ENCODE measurements at places on chromosomes 2 and 18.

GRCh38 chr2:147610496-147611040 is 234.3 kb upstream of the ACVR2A start:
- no peak for DNase-seq

DNA sequence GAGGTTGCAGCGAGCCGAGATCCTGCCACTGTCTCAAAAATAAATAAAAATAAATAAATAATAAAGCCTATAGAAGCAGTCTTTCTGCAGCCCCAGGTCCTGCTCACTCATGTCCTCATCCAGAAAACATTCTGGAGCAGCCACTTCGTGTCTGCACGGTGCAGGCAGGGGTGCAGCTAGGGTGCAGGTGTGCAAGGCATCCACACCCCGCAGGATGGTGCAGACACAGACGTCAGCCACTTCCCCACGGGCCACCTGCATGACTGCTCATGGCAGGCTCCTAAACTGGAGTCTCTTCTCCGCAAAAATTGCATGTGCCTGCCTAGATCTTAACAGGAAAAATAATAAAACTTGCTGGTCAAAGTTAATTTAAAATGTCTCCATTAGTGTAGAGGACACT is 80.2 kb upstream of the SNTG2 start:
- DNase-seq = no peak

DNA sequence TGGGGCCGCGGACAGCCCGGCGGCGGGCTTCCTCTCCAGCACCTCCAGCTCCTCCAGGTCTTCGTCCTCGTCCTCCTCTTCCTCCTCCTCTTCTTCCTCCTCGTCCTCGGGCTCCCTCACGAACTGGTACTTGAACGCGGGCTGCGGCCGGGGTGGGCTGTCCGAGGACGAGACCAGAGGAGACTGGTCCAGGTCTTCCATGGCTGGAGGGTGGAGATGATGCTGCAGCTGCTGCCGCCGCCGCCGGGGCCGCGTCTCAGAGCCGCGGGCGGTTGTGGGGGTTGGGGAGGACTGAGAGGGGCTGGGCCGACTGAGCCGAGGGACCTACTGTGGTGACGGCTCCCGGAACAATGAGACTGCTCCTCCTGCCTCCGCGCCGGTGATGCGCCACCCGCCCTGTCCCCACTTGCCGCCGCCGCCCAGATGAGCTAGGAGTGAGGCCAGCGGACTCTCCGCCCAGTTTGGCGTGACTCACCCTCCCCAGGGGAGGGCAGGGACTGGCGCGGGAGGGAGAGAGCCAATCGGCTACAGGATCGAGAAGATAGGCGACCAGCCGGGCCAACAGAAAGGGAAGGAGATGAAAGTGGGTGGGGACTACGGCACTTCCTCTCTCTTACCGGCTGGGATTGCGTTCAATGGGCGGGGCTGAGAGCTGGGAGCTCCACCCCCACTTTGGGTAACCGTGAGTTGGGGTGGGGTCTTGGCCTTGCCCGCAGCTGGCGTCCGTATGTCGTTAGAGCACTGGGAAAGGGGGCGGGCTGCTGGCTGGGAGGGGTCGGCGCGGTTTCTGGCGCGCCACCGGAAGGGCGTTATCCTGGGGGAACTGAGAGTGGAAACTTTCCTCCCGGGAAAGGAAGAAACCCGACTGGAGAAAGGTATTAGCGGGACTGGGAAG is at the start of gene RTN4:
TSS of gene RTN4 (minus strand) at position 352 of the 895 bp plus-strand sequence. CDS start at position 201, 151 bp downstream.
- DNase-seq = peak; percentile 89

- DNase-seq = no peak
Observed at GRCh38 chr2:66478731-66479316, 43.9 kb downstream of the MEIS1 start.

DNA sequence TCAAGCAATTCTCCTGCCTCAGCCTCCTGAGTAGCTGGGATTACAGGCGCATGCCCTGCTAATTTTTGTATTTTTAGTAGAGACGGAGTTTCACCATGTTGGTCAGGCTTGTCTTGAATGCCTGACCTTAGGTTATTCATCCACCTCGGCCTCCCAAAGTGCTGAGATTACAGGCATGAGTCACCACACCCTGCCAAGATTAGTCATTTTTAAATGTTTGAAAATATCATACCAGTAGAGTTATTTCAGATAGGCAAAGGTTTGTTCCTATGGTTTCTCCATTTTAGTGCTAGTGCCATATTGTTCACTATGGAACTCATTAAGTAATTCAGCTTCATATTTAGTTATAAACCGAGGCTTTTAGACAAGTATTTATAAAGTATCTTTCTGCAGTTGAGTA is 52.3 kb downstream of the HIBCH start:
- no peak for DNase-seq

DNA sequence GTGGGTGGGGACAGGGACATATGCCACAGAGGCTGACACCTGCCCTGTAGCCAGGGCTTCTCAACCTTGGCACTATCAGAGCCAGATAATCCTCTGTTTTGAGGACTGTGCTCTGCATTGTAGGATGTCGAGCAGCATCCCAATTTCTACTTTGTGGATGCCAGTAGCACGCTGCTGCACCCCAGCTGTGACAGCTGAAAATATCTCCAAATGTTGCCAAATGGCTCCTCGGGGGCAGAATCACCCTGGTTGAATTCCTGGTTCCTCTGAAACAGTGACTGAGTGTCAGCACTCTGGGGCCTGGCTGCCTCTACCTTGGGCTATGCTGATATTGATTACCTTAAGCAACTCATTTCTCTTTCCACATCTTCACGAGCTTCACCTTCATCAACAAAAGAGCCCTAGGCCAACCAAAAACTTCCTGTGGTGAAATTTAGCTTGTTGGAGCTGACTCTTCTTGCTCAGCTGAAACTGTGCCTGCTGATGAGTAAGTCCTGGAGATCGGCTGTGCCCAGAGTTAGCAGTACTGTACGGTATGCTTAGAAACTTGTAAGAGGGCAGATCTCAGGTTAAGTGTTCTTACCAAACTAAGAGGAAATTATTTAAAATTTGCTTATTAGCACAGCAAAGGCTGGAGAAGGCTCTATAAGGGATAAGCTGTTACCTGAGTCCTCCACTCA is 138.1 kb downstream of the SEPTIN10 start:
- no peak for DNase-seq

All from left renal cortex interstitium (tissue), 4 donors.